ENCODE measurements at places on chromosomes 2 and 18.

DNA sequence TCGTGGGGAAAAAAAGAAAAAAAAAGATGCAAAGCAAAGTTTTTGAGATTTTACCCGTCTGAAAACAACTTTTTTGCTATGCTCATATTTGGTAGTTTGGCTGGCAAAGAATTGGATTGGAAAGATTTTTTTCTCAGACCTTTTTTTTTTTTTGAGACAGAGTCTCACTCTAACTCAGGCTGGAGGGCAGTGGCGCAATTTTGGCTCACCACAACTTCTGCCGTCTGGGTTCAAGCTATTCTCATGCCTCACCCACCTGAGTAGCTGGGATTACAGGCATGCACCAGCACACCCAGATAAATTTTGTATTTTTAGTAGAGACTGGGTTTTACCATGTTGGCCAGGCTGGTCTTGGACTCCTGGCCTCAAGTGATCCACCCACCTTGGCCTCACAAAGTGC is 56.3 kb upstream of the TANC1 start:
- no peak for DNase-seq

DNA sequence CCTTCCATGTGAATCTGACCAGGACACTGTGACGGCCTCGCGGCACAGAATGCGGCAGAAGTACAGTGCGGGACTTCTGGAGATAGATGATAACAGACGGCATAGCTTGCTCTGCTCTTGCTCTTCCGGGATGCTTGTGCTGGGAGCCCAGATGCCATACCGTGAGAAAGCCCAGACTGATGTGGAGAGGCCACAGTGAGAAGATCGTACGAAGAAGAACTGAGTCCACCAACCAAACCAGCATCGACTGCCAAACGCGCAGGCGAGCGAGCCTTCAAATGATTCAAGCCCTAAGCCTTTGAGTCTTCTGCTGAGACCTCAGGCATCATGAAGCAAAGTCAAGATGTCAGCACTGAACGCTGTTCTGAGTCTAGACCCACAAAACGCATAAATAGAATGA is 33.7 kb downstream of the DTNB start:
- no peak for DNase-seq

DNA sequence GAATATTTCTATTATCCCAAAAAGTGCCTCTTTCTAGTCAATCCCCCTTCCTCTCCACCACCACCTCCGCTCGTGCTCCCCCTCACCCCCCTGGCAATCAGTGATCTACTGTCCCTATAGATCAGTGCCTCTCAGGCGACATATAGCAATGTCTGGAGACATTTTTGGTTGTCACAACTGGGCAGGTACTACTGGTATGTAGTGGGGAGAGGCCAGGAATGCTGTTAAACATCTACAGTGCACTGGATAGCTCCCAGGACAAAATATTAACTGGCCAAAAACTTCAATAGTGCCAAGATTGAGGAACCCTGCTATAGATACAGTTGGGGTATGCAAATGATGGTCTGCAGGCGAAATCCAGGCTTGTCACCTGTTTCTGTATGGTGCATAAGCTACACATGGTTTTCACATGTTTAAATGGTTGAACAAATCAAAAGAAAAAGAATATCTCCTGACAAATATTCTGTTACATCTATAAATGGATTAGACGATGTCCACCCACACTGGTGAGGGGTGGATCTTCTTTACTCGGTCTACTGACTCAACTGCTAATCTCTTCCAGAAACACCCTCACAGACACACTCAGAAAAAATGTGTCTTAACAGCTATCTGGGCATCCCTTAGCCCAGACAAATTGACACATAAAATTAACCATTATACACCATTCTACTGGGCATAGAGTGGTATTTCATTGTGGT is 25.5 kb downstream of the DPYSL5 start:
- no peak for DNase-seq

- no peak for DNase-seq
These were observed 1.3 kb upstream of the ZNF516 start for GRCh38 chr18:76496194-76496890.

GRCh38 chr2:70643715-70644114 is 90.1 kb upstream of the TGFA start:
- DNase-seq: peak; percentile 54
